ENCODE measurements at places on chromosomes 4 and X.

- no peak overlapping the region for H3K27ac ChIP-seq
- no peaks in the 10 kb centered on the region for H3K27me3 ChIP-seq
- no peaks in the 10 kb centered on the region for H3K36me3 ChIP-seq
- no peak for DNase-seq
- peaks cover 14% of the 10 kb centered on the region for H3K4me1 ChIP-seq
- H3K4me3 ChIP-seq, result no peak overlapping the region
Observed at GRCh38 chr4:172938870-172939269, 229.7 kb upstream of the GALNT7 start.

GRCh38 chr4:25075129-25075528 is 44.4 kb upstream of the LGI2 start:
- H3K27me3 ChIP-seq, result peaks cover 6% of the 10 kb centered on the region
- no peak overlapping the region for H3K27ac ChIP-seq
- H3K4me3 ChIP-seq, result no peak overlapping the region
- H3K4me1 ChIP-seq, result peaks cover 3% of the 10 kb centered on the region

DNA sequence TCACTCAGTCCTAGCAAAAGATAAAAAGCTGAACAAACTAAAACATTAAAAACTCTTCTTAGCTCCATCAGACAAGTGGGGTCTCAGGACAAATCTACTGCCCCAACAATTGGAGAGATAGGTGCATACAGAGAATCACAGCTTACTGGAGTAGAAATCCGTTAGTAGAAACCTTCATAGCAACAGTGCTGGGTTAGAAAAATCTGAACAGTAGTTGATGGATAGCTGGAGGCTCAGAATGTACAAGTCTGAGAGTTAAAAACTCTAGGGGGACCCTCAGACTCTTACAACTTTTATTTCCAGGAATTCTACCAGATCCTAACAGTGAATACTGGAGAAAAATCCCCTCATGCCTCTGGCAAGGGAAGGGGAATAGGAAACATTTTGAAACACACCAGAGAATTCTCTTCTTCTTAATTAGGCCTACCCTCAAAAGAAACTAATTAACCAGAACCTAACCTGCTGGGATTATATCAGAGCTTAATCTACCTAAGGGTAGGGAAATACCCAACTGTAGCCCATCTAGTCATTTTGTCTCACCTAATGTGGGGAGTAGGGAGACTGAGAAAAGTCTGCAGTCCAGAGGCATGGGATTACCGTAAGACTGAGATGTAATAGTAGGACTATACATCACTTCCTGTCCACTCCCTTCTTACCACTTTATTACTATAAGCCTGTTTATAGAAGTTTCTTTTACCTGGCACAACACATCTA is 165.0 kb upstream of the CTSO start:
- no peak overlapping the region for H3K27ac ChIP-seq
- H3K27me3 ChIP-seq, result no peaks in the 10 kb centered on the region
- no peak for DNase-seq
- no peaks in the 10 kb centered on the region for H3K4me1 ChIP-seq
- no peaks in the 10 kb centered on the region for H3K36me3 ChIP-seq

GRCh38 chrX:16986169-16986568 is 39.7 kb downstream of the REPS2 start:
- H3K36me3 ChIP-seq, result no peaks in the 10 kb centered on the region
- no peak for DNase-seq
- H3K27me3 ChIP-seq, result no peaks in the 10 kb centered on the region
- no peak overlapping the region for H3K27ac ChIP-seq
- H3K4me1 ChIP-seq, result no peaks in the 10 kb centered on the region

DNA sequence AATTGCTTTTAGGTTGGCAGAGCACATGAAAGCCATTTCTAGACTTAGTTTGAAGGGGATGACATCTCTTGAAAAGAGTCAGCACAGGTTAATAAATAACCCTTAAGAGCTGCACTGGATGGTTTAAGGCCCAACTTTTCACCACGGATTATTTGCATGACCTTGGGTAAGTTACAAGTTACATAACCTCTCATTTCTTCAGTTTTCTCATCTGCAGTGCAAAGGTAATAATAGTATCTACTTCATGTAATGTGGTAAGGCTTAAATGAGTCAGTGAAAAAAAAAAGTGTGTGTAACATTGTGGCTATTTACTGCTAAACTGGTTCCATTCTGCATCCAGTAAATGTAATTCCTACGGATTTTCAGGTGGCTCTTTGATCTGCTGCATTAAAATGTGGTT is 715.8 kb downstream of the CCSER1 start:
- no peaks in the 10 kb centered on the region for H3K27me3 ChIP-seq
- H3K27ac ChIP-seq, result no peak overlapping the region
- no peaks in the 10 kb centered on the region for H3K36me3 ChIP-seq

- H3K27ac ChIP-seq, result no peak overlapping the region
- no peaks in the 10 kb centered on the region for H3K36me3 ChIP-seq
- DNase-seq, result no peak
- no peaks in the 10 kb centered on the region for H3K4me1 ChIP-seq
- no peak overlapping the region for H3K4me3 ChIP-seq
Observed at GRCh38 chr4:10875144-10875799, 190.7 kb upstream of the CLNK start.

GRCh38 chrX:29826742-29827141 is 388.6 kb upstream of the MAGEB2 start:
- no peak for DNase-seq
- H3K27me3 ChIP-seq, result peaks cover 2% of the 10 kb centered on the region
- H3K4me1 ChIP-seq, result peaks cover 3% of the 10 kb centered on the region
- H3K36me3 ChIP-seq, result no peaks in the 10 kb centered on the region
- H3K4me3 ChIP-seq, result no peak overlapping the region

DNA sequence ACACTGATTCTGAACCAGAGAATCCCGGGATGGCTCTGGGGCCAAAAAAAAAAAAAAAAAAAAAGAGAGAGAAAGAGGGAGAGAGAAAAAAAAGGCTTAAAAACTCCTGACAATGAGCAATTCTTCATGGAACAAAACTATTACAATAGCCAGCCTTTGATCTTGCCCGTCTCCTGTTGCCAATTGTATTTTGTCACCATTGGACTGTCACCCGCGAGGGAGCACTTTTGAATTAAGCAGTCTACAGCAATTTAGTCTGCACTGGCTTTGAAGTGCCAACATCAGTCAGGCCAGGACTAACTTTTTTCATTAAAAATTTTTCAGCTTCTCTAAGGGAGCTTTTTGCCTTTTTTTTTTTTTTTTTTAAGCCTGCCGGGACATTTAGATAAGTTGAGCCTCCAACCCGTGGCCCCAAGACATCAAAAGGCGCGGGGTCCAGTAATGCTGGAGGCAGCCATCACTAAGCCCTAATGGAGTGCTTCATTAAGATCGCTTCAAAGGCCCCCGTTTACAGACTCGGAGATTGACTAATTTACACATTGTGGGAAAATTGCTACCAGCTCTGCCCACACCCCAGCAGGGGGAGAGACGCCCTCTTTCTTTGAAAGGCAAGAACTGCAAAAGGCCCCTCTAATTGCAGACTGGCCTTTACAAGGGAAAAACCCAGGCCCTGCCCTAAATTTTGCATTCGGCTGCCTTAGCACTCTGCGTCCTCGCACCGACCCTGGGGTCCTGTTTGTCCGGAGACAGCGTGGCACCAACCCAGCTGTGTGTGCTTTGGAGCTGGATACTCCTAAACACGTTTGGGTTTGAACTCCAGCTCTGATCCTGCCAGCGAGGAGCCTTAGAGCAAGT is 98.1 kb upstream of the MSX1 start:
- DNase-seq, result peak; percentile 30
- H3K36me3 ChIP-seq, result no peaks in the 10 kb centered on the region
- H3K27me3 ChIP-seq, result peaks cover 13% of the 10 kb centered on the region
- peaks cover 11% of the 10 kb centered on the region for H3K4me1 ChIP-seq
- no peak overlapping the region for H3K4me3 ChIP-seq

DNA sequence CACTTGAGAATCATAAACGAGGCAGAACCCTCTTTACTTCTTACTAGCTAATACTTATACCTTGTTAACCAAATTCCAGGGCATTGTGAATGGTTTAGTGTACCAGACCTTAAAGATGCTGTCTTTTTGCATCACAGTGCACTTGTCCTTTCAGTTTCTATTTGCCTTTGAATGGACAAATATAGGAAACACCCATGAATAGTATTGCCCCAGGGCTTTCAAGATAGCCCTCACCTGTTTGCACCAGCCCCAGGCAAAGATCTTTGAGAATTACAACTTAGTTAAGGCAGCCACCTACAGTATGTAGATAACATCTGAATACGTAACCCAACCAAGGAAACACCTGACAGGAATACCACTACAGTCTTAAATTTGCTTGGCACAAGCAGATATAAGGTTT is 60.8 kb upstream of the CT45A1 start:
- no peak overlapping the region for H3K4me3 ChIP-seq
- H3K27me3 ChIP-seq, result no peaks in the 10 kb centered on the region
- H3K36me3 ChIP-seq, result no peaks in the 10 kb centered on the region
- H3K27ac ChIP-seq, result no peak overlapping the region
- peaks cover 6% of the 10 kb centered on the region for H3K4me1 ChIP-seq
- no peak for DNase-seq

GRCh38 chr4:130146773-130147172 is 1050.8 kb downstream of the C4orf33 start:
- no peaks in the 10 kb centered on the region for H3K27me3 ChIP-seq
- peaks cover 5% of the 10 kb centered on the region for H3K4me1 ChIP-seq
- H3K36me3 ChIP-seq, result no peaks in the 10 kb centered on the region

DNA sequence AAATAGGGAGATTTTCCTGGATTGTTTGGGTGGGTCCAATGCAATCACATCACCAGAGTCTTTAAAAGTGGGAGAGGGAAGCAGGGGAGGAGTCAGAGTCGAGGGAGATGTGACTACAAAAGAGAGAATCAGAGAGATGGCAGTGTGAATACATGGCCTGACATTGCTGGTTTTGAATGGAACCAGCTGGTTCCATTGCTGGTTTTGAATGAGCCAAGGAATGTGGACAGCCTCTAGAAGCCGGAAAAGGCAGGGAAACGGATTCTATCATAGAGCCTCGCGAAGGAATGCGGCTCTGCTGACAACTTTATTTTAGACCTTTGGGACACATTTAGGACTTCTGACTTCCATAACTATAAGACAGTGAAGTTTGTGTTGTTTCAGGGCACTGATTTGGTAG is 627.0 kb upstream of the HTR2C start:
- no peak for DNase-seq
- H3K27me3 ChIP-seq, result no peaks in the 10 kb centered on the region
- H3K27ac ChIP-seq, result no peak overlapping the region

- peaks cover 21% of the 10 kb centered on the region for H3K4me1 ChIP-seq
- H3K36me3 ChIP-seq, result peaks cover 4% of the 10 kb centered on the region
- H3K27ac ChIP-seq, result no peak overlapping the region
- DNase-seq, result no peak
Observed at GRCh38 chr4:2850966-2851798, 7.5 kb downstream of the ADD1 start.

DNA sequence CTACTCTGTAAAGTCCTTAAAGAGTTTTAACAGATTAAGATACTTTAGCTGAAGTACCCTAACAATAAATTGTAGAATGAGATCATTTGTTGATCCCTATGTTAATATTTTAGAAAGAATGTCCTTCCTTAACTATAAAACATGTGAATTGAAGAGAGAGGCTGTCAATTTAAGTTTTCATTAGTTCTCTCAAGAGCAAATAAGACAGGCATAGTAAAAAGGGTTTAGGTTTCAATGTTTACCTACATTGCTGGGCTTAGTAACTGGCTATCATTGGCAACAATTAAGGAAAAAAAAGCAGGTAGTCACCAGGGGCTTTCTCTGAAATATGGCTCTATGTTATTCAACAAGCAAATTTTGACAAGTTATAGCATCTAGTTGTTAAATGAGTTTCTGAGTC is 91.5 kb downstream of the ATRX start:
- H3K4me1 ChIP-seq, result no peaks in the 10 kb centered on the region
- no peak overlapping the region for H3K27ac ChIP-seq
- H3K36me3 ChIP-seq, result no peaks in the 10 kb centered on the region

GRCh38 chr4:23635468-23635867 is 254.4 kb downstream of the PPARGC1A start:
- peaks cover 12% of the 10 kb centered on the region for H3K4me1 ChIP-seq
- no peak overlapping the region for H3K4me3 ChIP-seq
- no peaks in the 10 kb centered on the region for H3K36me3 ChIP-seq
- no peaks in the 10 kb centered on the region for H3K27me3 ChIP-seq
- H3K27ac ChIP-seq, result no peak overlapping the region
- DNase-seq, result no peak

Data from endothelial cell (in vitro differentiated cells).